ENCODE measurements at places on chromosomes 11 and 22.

GRCh38 chr22:30865656-30866055 is 102.9 kb downstream of the MORC2 start:
- DNase-seq: no peak

DNA sequence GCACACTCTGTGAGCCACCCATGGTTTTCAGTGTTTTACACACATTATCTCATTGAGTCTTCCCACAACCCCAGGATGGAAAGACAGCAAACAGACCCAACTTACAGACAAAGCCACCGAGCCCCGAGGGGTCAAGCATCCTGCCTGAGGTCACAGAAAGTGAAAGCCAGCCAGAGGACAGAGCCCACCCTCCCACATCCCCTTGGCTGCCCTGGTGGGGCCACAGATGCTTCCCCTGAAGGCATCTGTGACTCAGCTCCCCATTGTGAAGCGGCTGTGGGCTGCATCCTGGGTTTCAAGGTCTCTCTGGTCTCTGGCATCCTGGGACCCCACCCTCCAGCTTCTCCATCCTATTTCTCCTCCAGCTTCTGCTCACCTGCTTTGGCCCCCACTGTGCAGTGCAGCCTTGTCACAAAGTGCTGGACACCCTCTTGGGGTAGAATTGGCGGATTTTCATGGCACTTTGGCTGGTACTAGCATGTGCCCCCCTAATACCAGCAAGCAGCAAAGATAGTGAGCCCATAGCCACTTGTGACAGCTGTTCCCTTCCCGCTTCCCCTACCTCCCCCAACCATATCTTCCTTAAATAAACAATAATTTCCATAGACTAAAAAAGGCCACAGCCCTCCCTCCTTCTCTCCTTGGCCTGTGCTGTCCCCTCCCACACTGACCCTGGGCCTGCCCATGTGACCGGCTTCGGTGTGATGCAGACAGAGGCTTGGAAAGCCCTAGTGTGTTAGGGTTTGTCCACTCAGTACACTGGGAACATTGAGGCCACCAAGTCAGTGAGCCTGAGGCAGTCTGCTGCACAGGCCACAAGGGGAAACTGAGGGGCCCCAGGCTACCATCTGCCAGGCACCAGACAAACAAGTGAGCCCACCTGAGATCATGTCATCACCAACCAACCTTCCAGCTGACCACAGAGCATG is 53.9 kb upstream of the SHISAL1 start:
- DNase-seq: no peak

GRCh38 chr22:25694196-25694907 is 47.6 kb upstream of the MYO18B start:
- no peak for DNase-seq

GRCh38 chr22:19876941-19877625 is 22.4 kb upstream of the GNB1L start:
- peak; percentile 5 for DNase-seq

GRCh38 chr11:6357222-6357621 is 33.1 kb upstream of the SMPD1 start:
- DNase-seq: no peak

- DNase-seq: no peak
Observed at GRCh38 chr11:44840085-44840478, 110.6 kb downstream of the TP53I11 start.

GRCh38 chr11:114359342-114359741 is 41.0 kb downstream of the C11orf71 start:
- DNase-seq: no peak

GRCh38 chr11:108663154-108663877 is 1.6 kb upstream of the DDX10 start:
- DNase-seq: no peak

DNA sequence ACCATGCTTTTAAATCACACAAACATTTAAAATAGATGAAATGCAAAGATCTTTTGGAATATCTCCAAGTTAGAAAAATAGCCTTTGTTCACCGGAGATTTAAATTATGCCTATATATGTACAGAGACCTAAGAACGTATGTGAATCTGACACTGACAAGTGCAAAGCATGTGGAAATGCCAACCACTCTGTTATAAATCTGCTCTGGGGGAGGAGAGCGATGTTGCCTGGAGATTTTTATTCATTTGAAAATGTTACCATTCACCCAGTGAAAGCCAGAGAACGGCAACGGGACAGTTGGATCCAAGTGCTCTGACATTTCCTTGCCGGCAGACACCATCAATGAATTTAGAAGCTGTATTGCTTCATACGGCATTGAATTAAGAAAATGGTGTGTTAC is 39.8 kb upstream of the BMAL1 start:
- DNase-seq: no peak

- DNase-seq: peak; percentile 54
Observed at GRCh38 chr11:71251151-71251721, 1.1 kb downstream of the SHANK2 start.

- no peak for DNase-seq
Observed at GRCh38 chr11:66564538-66564937, 3.9 kb downstream of the CTSF start.

GRCh38 chr22:44484618-44485017 is 13.4 kb downstream of the RTL6 start:
- no peak for DNase-seq

- no peak for DNase-seq
Observed at GRCh38 chr22:43455846-43456245, 44.0 kb downstream of the MPPED1 start.

GRCh38 chr22:25702571-25703167 is 39.3 kb upstream of the MYO18B start:
- no peak for DNase-seq

DNA sequence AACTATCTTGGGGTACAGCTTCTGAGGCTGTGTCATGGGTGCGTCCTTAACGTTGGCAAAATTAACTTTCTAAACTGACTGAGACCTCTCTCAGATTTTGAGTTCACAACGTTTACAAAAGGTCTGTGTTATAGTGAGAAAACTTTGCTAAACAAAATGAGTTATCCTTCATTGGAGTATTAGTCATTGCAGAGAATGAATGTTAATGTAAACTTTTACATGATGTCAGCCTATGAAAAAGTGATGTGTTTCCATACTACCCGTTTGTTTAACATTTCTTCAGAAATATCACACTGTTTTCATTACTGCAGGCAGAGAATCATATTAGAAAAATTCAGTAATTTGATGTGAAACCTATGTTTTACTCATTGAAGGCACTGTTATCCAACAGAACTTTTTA is 32.1 kb downstream of the HSD17B12 start:
- DNase-seq: no peak

DNA sequence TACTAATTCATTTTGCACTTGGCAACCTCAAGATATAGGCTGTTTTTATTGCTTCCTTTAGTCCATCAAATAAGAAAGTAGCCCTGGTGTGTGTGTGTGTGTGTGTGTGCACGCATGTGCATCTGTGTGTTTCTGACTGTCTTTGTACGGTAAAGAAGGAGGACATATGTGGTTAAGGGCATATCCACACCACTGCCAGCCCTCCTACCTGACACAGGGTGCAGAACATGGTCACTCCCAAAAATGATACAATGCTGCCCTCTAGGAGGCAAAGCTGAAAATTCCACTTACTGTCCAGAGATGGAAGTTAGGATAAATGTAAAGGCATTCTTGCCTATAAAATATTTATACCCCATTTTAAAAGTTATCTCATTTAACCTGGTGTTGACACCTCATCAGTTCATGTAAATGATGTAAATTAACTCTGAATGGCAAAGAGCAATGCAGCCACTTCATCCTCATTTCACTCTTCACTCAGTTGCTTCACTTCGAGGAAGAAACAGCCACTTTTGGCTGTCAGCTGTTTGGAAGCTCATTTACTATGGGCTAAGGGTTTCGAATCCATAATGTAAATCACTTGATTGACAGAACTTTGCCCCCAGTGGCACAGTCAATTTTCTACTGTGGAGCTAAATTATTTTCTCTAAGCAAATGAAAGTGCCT is 83.1 kb upstream of the MTNR1B start:
- peak; percentile 87 for DNase-seq

GRCh38 chr11:57217053-57217452 is 20.0 kb downstream of the APLNR start:
- DNase-seq: no peak

DNA sequence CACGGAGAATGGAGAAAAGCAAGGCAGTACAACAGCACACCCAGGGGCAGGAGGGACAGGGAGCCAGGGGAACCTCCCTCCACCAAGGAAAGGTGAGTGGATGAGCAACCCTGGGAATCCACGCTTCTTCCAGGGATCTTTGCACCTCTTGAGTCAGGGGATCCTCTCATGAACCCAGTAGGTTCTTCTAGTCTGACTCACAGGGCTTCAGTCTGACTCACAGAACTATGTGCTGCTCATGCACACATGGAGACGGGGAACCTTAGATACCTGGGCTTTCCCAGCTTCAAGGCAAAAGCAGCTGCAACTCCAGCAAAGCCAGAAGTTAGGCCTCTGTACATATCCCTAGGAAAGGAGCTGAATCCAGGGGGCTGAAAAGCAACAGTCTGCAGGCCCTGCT is 1021.4 kb upstream of the TENM4 start:
- no peak for DNase-seq

DNA sequence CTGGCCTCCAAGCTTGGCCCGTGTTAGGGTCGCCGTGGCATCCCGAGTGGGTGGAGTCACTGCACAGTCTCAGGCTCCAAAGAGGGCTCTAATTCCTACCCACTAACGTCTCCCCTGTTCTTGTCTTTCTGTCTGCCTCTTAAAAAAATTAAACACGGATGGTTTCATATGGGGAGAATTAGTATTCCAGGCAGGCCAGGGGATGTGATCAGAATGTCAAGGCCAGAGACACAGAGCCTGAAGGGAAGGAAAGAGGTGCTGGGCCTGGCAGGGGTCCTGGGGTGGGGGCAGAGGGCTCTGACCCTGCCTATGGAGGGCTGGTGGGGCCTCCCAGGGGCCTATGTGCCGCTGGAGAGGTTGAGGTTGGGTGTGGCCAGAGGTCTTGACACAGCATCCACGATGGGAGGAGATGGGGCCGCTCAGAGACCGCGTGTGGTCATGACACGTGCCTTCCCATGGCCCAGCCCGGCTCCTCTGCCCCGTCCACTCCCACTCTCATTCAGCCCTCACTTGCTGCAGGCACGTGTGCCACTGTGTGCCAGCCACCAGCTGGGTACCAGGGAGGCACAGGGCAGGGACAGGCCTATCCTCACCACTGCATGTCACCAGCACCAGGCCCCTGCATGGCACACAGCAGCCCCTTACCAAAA is 56.5 kb downstream of the FLRT1 start:
- no peak for DNase-seq

- no peak for DNase-seq
Observed at GRCh38 chr22:19929586-19930550, 11.7 kb upstream of the COMT start.

All from stomach (tissue), 19 donors.